ENCODE measurements at places on chromosomes 7 and 10. TPM values are rescaled to one million over a fixed set of nuclear protein-coding genes. Genes with fewer than 3 reads are reported as not detected.
A peak's percentile ranks its signal among the peaks of the same experiment; 100 is the strongest.

NUDT13 gene
- total RNA-seq: 1.2 TPM

DNA sequence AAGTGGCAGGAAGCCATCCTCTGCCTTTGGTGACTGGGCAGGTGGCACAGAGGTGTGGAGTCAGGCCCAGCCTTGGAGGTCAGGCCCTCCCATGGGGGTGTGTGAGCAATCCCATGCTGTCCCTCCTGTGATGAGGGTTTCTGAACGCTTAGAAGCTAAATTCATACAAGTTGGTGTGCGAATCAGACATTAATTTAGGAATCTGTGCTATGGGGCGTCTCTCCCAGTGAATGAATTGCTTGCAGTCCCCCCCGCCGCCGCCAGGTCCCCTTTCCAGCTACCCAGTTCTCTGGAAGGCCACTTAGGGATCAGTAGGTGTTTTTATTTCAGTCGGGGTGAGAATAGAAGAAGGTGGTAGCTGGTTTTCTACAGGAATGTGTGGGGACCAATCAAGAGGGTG is 37.5 kb downstream of the LRRC18 start:
- H3K4me1 ChIP-seq: no peaks in the 10 kb centered on the region
- H3K36me3 ChIP-seq: no peaks in the 10 kb centered on the region
- DNase-seq: no peak
- no peak overlapping the region for H3K27ac ChIP-seq

DNA sequence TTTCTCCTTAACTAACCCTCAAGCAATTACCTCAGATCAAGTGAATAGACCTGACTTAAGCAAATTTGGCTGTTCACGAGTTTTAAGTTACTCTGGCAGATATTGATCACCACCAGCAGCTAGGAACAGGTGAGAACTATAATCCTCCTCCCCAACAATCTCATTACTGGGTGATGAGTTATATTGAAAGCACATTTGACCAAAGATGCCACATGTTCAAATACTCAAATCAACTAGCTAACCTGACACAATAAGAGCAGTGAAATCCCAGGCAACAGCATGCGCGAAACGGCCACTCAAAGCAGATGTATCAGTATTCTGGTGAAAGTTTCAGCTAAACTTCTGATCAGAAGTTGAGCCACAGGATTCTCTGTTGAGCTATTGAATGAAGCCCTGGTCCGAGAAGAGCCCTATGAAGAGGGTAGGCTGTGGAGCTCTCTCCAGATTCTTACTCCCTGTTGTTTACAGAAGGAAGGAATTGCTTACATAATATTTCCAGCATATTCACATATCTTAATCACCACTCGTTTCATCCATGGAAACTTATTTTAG is 52.6 kb downstream of the CAV1 start:
- H3K27me3 ChIP-seq: peaks cover 5% of the 10 kb centered on the region
- peak; percentile 14 for DNase-seq
- H3K36me3 ChIP-seq: no peaks in the 10 kb centered on the region

DNA sequence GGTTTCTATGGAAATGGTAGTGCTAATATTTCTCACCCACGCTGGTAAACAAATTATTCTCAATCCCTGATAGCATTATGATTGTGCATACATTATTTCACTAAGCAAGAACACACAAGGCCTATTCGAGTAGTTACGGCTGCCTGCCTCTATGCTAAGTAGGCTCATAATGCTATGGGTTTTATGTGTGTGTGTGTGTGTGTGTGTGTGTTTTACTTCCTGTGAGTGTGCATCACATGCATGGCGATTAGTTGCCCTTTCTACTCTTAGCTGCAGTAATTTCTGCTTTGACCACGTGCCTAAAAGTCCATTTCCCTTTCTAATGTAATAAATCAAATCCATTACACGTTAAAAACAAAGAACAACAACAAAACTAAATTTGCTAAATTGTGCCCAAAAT is 117.0 kb downstream of the CHCHD3 start:
- H3K4me3 ChIP-seq: no peak overlapping the region
- H3K27me3 ChIP-seq: no peaks in the 10 kb centered on the region
- peaks cover 2% of the 10 kb centered on the region for H3K4me1 ChIP-seq
- no peak for DNase-seq
- H3K36me3 ChIP-seq: peaks cover 21% of the 10 kb centered on the region

DNA sequence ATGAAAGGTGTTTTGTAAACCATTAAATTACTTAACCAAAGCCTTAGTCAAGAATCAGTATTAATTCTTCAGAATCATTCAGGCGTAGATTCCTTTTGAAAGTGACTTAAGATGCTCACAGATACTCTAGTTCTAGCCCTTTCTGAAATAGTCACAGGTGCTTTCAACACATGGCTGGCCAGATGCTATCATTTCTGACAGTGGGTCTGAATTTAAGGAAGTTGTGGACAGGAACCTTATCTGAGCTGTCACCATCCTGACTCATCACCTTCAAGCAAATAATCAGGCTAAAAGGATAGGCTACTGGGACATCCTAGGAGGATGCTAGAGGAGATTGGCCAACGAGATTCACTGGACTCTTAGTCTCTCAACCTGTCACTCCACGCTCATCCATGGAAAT is 501.5 kb downstream of the LRMDA start:
- no peak overlapping the region for H3K27ac ChIP-seq
- peaks cover 13% of the 10 kb centered on the region for H3K27me3 ChIP-seq
- H3K36me3 ChIP-seq: no peaks in the 10 kb centered on the region
- no peaks in the 10 kb centered on the region for H3K4me1 ChIP-seq

All from activated naive CD8-positive, alpha-beta T cell treated with anti-CD3 and anti-CD28 coated beads for 36 hours (primary cell).